Central memory CD4-positive, alpha-beta T cell (primary cell): ENCODE measurements at places on chromosomes 12 and 14.
A peak's percentile ranks its signal among the peaks of the same experiment; 100 is the strongest.

- DNase-seq, result no peak
Measured at GRCh38 chr12:3071107-3071506, 6.1 kb upstream of the TSPAN9 start.

DNA sequence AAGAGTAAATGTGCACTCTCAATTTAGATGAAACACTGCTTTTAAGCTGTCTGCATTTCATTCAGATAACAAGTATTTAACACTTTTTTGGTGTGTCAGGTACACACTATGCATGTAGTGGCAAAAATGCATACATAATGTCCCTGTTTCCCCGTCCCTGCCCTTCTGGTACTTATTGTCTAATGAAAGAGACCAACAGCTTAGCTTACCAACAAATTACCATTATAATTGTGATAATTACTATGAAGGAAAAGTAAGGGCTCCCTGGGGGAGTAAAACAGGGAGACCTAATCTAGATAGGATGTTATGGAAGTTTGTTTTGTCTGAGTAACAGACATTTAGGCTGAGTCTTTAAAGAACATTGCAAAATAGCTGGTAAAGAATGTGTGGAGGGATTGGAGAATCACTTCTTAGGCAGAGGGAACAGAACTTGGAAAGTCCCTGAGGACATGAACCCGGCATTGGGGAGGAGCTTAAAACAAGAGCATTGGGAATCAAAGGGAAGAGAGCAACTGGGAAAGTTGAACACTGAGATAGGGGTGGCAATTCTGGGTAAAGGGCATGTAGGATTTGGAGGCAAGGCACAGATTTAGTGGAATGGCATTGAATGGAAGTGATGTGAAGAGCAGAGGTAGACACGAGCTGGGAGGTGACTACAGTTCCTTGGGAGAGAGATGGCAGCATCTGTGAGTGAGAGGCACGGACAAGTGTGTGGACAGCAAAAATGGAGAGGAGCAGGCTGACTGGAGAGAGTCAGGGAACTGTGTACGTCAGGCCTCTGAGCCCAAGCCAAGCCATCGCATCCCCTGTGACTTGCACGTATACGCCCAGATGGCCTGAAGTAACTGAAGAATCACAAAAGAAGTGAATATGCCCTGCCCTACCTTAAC is 181.6 kb downstream of the GRIP1 start:
- DNase-seq, result no peak

DNA sequence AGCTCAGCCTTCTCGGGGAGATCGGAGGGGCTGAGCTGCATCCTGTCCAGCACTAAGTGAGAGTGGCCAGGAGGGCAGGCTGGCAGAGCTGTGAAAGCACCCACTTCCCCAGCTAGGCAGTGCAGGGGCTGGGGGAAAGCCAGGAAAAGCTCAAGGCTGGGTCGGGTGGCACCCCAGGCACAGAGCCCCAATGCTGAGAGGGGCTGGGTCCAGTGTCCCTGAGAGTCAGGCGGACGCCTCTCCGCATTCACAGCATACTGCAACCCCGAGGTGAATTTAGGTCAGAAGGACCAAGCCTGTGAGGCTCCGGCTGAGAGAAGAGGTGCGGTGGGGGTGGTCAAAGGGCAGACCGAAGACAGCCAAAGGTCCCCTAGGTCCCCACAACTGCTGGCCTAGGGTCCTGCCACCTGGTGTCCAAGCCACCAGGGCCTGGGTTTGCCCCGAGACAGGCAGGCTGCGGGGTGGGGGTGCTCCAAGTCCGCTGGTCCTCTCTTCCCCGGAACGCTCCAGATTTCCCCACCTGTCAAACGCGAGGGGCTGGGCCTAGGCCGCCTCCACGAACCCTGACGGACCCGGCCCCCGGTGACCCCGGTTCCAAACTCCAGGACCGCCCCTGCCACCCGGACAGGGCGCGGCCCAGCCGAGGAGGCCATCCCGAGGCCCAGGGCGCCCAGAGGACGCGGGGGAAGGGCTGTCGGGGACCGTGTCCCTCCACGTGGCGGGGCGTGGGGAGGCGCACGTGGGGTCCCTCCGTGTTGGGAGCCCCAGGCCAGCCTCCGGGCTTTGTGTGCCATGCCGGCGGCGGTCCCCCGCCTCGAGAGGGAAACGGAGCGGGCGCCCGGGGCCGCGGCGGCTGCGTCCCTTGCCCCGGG is 527 bp downstream of the CAMKK2 start:
- peak; percentile 3 for DNase-seq

- no peak for DNase-seq
Measured at GRCh38 chr12:49201595-49202295, 12.9 kb upstream of the TUBA1A start.

- DNase-seq, result no peak
Measured at GRCh38 chr12:54555670-54556257, 6.4 kb downstream of the PDE1B start.

DNA sequence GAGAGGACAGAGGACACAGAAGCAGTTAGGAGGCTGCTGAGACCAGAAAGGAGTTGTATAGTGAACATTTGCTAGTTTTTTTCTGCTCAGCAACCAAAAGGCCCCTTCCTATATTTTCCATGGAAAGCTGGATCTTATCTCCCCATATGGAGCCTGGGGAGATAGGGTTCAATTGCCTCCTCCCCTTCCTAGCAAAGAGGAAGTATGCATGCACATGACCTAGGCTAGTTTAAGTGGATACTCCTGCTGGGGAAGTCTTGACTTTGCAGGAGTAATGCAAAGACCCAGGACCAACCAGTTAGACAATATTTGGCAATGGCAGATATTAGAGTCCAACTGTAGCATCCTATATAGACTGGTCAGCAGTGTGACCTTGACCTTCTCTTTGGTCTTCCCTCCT is 15.1 kb downstream of the CHD8 start:
- no peak for DNase-seq

GRCh38 chr14:18660585-18660922 is 59.6 kb downstream of the OR11H12 start:
- DNase-seq, result no peak

- no peak for DNase-seq
Measured at GRCh38 chr12:2168808-2169207, 116.0 kb downstream of the CACNA1C start.
